ENCODE measurements at places on chromosomes 3 and 15.

GRCh38 chr3:121295979-121296378 is 249.8 kb downstream of the POLQ start:
- DNase-seq = no peak

DNA sequence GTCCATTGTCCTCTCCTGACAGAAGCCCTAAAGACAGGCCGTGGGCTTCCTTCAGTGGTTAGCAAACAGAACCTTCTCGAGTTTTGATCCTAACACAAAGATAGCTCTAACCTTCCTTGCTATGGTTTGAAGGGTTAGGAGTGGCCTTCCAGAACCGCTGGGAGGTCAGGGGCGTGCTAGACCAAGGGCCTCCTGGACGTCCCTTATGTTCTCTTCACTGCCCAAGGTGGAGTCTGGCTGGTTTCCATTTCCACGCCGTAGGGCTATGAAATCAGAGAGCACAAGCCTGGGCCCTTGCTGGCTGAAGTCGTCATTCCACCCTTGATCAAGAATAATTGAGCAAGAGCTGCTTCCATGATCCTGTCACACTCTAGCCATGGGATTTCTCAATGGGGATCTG is 475.1 kb downstream of the SHQ1 start:
- no peak for DNase-seq

GRCh38 chr3:100802126-100802525 is 92.8 kb downstream of the TFG start:
- DNase-seq = no peak

GRCh38 chr15:27965546-27965945 is 133.6 kb downstream of the OCA2 start:
- no peak for DNase-seq

DNA sequence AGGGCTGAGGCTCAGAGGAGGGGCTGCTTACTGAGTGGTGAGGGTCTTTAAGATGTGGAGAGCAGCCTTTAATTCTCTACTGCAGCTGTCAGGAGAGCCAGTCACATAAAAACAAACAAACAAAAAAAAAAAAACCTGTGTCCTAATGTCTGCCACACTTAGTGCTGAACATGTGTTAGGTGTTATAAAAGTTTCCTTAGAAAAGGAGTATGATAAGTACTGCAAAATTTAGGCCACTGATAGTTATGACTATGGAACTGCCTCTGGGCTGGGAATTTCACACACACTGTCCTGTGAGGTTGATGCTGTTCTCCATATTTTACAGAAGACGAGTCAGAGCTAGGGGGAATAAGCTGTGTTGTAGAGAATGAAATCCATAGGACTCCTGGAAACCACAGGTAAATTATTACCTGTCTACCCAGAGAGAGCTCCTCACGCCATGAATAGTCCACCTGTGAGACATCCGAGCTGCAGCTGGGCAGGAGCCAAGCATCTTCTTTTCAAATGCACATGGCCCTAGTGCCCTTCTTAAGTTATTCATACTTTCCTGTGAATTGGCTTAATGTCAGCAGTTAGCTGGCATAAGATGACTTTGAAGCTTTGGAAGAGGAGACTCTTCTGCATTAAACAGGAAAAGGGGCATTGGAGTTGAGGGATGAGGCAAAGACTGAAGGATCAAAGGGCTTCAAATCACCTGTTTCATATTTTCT is 34.5 kb upstream of the SKOR1 start:
- DNase-seq = no peak

Measured in GM18507 (cell line).